Activated naive CD4-positive, alpha-beta T cell treated with Interleukin-2 at 50 U/mL for 16 hours (primary cell): ENCODE measurements at places on chromosomes 7 and 10.

- DNase-seq, result no peak
Observed at GRCh38 chr7:92487804-92488203, 10.1 kb upstream of the ERVW-1 start.

DNA sequence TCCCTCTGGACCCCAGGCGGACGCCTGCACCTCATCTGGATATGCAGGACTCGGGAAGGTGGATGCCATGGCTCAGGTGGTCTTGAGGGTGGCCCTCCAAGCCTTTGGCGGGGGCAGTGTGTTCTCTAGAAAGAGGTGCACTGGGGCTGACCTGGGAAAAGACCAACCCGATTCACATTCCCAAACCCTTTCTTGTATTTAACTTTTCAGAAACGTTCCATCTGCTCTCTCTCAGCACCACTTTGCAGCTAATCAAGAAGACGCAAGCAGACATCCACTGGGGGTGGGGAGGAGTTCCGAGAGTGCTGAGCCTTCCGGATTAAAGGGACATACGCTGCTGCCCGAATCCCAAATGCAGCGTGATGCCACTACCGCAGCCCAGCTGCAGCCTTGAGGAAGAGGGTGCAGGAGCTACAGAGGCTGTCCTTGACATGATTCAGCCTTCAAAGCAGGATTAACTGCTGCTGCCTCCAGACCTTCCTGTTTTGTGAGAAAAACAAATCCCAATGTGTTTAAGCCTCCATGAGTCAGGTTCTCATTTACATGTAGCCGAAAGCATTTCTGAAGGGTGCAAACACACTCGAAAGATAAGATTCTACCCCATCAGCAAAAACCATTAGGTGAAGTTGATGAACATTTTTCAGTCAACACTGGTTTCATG is 39.9 kb downstream of the RBM17 start:
- DNase-seq, result no peak

GRCh38 chr10:106830006-106830405 is 334.5 kb downstream of the SORCS1 start:
- no peak for DNase-seq

GRCh38 chr10:70771311-70772194 is 13.6 kb downstream of the TBATA start:
- DNase-seq, result no peak

DNA sequence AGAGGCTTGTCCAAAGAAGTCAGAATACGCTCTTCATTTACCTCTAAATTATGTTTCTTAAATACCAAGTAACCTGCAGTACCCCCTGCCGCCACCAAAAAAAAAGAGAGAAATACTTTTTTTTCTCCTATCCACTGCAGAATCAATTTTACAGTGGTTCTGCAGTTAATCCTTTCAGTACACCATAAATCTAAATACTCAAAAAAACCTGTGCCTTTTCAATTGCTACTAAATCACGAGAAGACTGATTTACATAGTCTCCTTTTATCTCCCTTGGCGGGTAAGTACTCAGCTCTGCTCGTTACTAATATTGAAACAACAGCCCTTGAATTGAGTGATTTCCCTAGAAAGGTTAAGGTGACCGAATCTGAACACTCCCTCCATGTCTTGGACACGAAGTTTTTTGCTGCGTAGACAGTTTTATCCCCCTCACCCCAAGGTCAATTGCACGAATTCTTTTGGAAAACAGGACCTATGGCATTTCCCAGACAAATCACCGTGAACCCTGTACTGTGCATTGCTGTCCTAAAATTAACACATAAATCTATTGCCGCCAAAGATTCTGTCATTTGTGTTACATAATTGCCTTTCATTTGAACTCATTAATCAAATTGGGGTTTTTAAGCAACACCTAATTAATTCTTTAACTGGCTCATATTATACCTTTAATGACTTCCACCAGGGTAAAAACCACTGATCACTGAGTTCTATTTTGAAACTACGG is 512 bp upstream of the VIM start:
- peak; percentile 18 for DNase-seq

DNA sequence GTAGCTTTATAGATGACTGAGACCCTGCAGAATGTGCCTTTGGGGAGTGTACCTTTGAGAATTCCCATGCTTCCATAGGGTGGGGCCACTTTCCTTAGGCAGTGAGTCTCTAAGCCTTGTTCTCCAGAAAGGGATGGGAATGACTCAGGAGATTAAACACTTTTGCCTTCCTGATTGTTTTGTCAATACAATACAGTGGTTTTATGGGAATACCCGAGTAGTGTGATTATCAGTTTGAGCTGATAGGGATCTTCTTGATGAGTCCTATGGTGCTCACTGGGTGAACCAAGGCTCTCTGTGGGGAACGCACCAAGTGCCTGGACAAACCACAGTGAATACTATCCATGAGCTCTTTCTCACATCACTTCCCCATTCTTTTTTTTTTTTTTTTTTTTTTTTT is 6.3 kb downstream of the MYOF start:
- DNase-seq, result no peak

DNA sequence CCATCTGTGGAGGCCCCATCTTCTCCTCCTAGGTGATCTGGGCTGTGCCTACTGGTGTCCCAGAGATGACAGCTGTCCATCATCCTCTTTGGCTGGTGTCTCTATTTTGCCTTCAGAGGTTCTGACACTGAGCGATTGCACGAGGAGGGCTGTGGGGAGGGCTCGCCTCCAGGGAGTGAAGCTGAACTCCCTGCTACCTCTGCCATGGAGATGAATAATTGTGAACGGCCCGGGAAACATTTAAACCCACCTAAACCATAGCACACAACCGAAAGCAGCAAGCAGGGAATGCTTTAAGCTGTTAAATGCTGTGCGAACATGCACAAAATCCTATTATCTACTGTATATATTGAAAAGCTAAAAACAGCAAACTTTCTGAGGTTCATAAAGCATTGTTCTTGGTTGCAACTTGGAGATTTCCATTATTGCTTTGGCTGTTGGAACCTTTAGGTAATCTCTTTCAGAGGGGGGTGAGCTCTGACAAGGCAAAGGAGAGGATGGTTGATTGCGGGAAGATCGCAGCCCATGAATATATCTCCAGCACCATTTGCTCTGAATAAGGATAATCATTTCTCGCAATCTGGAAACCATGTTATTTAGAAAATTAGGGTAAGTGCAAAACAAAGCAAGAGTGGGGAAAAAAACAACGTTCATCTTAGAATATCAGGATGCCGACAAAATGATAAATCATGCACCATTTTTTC is 507.6 kb downstream of the GALNT17 start:
- no peak for DNase-seq

GRCh38 chr10:75187961-75188426 is 22.6 kb upstream of the VDAC2 start:
- DNase-seq, result peak; percentile 64

- peak; percentile 21 for DNase-seq
Observed at GRCh38 chr7:134737566-134738345, 41.7 kb upstream of the CALD1 start.

DNA sequence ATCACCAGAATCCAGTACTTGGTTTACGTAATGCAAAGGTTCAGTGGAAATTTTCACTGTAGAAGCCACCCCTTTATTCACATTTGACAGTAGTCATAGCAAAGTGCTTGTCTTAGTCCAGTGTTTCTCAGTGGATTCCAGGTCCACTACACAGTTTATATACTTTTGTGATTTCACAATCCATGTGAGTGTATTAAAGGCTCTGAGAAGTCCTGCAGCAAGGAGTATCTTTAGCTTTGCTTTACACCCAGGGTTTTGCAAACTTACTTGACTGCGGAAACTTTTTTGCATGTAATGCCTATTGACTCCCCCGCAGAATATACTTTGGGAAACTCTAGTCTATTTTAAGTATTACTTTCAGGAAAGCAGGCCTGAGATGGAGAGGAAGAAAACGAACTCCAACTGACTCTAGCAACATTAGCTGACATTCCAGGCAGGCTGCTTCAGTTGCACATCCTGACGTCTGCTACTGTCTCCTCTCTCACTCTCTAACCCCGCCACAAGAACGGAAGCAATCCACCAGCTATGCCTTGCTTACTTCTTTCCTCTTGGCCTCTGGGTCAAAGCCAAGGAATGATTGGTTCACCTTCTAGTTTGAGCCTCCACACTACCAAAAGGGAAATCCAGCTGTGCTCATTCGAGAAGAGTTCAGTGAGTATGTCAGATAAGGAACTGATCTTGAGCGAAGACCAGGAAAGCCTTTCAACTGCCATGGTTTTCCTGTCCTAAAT is 6.2 kb downstream of the PLXNA4 start:
- DNase-seq, result no peak

- no peak for DNase-seq
Observed at GRCh38 chr10:111972109-111972508, 211.5 kb downstream of the GPAM start.

DNA sequence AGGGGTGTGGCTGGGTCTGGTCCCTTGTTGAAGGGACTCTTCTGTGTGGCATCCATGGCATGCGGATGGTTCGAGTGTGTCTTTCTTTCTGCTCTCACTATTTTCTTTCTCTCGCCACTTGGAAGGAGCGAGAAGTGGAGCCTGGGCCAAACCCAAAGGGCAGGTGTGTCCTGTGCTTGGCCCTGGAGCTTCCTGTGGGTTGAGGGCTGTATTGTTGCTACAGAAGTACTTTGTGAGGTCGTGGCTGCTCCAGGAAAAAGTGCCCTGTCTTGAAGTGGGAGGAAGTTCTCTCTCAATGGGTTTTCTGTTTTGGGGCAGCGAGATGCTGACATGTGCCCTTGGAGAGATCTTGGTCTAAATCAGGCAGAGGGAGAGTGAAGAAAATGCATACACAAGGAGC is 72.0 kb downstream of the DOCK1 start:
- DNase-seq, result no peak

DNA sequence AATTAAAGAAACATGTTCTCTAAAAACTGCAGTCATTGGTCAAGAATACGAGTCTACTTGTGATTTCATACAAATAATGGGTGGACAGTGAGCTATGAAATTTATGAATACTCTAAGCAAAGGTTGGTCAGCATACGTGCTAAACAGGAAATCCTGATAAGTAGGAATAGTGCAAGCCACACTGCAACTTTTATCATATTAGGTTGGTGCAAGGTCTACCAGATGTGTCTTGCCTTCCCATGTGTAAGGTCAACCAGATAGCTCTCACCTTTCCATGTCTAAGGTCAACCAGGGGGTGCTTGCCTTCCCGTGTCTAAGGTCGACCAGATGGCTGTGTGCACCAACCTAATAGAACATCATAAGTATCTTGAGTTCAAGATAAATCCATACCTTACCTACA is 2.0 kb upstream of the ITGB1 start:
- DNase-seq, result no peak

GRCh38 chr10:21926949-21927348 is 76.6 kb downstream of the DNAJC1 start:
- DNase-seq, result no peak

GRCh38 chr10:97434055-97434454 is 8.1 kb downstream of the PGAM1 start:
- DNase-seq, result no peak

- peak; percentile 23 for DNase-seq
Observed at GRCh38 chr10:112510384-112510783, 63.4 kb downstream of the VTI1A start.

GRCh38 chr7:70153933-70154332 is 555.7 kb downstream of the AUTS2 start:
- DNase-seq, result no peak

DNA sequence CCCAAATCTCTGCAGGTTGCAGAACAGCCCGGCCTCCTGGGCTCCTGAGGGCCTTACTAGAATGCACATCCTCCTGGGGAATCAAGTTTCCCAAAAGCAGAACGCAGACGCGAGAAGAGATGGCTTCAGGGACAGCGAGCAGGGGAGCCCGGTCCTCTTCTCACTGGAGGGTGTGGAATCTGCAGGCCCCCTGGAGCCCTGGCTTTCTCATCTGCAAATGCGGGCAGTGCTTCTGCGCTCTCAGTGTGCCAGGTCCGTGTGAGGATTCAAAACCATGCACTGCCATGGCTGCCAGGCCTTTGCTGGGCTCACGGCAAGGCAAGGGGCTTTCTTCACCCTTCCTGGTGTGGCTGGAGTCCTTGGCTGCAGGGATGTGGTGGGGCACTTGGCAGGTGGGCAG is 330.9 kb upstream of the MKI67 start:
- no peak for DNase-seq

DNA sequence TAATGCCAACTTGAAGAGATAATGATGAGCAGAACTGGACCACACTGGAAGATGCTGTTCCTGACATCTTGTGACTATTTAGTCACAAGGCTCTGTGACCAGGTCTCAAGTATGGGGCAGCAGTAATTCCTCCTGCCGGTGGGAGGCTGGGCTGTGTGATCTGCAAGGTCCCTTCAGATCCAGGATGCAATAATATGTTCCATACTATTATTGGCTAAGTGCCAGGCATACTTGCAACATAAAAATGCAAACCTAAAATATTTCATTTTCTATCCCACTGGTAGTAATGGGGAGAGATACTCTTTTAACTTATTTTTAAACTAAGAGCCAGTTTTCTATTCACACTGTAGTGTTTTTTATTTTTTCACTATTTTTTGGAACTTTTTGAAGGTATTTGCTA is 171.5 kb downstream of the CYP26A1 start:
- DNase-seq, result no peak

DNA sequence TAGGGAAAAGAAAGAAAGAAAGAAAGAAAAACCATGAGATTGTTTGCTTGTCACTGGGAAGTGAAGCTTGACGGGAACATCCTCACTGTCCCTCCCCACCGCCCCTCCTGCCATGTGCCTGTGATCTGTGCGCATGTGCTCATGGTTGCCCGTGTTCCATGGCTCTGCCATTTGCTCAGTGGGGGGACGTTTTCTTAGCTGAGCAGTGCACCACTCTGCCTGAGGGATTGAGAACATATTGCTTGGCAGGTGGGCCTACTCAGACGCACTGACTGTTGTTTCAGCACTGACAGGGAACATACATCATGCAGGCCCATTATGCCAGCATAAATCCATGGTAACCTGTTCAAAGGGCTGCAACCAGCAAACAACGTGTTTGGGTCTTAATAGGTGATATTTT is 747.9 kb upstream of the GALNT17 start:
- DNase-seq, result no peak

- no peak for DNase-seq
Observed at GRCh38 chr10:26407406-26407969, 30.7 kb upstream of the APBB1IP start.

GRCh38 chr7:66423729-66424128 is 205.0 kb upstream of the KCTD7 start:
- DNase-seq, result no peak

DNA sequence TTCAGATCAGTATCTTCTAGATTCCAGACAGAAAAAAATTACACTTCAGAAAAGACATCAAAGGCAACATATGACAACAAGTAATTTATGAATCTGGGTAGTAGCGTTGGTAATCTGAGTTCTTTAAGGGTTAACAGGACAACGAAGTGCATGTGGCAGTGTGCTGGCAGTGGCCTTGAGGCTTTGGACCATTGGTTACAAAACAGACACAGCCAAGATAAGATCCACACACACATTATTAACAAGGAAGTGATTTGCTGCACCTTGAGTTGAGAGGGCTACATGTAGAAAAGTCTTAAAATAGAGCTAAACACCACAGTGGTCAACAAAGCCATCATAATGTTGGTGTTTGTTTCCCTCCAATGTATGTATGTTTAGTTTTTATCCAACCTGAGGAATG is 40.6 kb downstream of the AKR1D1 start:
- no peak for DNase-seq

- no peak for DNase-seq
Observed at GRCh38 chr10:118638680-118639079, 43.2 kb upstream of the PRLHR start.
